ENCODE measurements at places on chromosomes 13 and 19.

DNA sequence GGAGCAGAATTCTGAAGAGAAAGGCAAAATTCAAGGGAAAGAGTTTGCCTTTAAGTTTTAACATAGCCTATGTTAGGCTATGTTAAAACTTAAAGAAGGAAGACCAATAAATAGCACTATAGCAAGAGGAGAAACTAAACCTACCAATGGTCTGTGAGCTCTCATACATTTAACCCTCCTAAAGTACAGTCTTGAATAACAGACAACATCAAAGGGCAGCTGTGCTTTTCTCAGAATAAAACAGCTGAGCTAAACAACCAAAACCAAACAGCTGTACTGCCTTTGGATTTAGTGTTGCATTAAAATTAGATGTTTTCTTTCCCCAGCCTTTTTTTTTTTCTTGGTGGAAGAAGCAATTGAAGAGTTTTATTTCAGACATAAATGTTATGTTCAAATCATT lies 34.0 kb downstream of the KLF5 start:
- DNase-seq = no peak

- no peak for DNase-seq
These were observed 11.1 kb upstream of the SPATA13 start for GRCh38 chr13:24149246-24150032.

- DNase-seq = peak; percentile 62
These were observed 25.0 kb downstream of the ERCC5 start for GRCh38 chr13:102870677-102871415.

DNA sequence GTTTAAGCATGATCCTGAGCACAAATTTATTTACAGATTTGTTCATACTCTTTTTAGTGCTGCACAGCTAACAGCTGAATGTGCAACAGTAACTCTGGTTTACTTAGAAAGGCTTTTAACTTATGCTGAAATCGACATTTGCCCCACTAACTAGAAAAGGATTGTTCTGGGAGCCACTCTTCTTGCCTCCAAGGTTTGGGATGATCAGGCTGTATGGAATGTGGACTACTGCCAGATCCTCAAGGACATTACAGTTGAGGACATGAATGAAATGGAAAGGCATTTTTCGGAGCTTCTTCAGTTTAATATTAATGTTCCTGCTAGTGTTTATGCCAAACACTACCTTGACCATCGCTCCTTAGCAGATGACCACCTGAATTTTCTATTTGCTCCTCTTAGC lies 16.0 kb downstream of the ZNF100 start:
- no peak for DNase-seq

DNA sequence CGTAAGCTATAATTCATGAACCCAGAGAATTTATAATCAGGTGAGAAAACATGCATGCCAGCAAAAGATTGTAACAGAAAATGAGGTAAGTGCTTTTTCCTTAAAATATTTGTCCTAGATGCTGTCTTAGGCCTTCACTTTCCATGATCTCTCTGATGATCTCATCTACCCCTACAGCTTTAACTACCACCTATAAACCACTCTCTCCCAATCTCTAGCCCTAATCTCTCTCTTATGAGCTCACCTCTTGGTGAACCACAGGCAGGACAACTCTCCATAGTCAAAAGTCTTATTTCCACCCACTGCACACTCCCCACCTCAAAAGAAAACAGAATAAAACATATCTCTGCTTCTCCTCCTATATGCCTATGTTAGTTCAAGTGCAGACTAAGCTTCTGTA lies 137.1 kb downstream of the SLC7A1 start:
- DNase-seq = no peak

- DNase-seq = peak; percentile 79
These were observed at the start of gene LRRC8E for GRCh38 chr19:7888145-7888825. Gene LRRC8E, plus strand, starts transcription at chr19:7888510. Its CDS starts 7,094 bp downstream, at chr19:7895604.

- DNase-seq = no peak
These were observed 6.6 kb upstream of the ZNF492 start for GRCh38 chr19:22627526-22627925.

GRCh38 chr13:65653613-65654012 lies 1576.5 kb downstream of the PCDH9 start:
- no peak for DNase-seq

DNA sequence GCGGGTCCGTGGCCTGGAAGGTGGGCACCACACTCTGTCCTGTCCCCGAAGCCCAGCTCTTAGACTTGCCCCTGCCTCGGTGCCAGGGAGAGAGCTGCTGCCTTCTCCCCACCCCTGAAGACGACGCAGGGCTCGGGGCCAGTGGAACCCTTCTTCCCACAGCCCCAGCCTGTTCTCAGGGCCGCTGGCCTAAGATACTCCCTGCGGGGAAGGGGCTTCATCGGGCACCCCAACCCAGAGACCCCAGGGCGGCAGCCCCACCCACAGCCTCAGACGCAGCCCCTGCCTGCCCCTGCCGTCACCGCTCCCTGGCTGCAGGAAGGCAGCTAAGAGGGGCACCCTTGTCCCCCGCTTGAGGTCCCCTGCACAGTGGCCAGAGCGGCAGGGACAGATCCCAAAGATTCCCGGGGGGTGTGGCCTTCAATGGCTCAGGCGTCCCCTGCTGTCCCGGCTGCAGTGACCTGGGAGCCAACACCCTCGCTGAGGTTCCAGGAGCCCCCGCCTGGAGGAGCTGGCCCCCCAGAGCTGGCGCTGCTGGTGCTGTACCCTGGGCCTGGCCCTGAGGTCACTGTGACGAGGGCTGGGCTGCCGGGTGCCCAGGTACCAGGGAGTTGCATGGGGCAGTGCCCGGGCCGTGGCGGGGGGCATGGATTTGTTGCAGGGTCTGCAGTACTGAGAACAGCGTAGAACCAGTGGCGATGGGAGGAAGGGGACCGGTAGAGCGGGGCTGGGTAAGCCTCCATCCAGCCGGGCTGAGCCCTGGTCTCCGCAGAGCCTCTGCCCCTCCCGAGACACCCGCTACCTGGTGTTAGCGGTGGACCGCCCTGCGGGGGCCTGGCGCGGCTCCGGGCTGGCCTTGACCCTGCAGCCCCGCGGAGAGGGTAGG lies 1.0 kb downstream of the AMH start:
- no peak for DNase-seq

DNA sequence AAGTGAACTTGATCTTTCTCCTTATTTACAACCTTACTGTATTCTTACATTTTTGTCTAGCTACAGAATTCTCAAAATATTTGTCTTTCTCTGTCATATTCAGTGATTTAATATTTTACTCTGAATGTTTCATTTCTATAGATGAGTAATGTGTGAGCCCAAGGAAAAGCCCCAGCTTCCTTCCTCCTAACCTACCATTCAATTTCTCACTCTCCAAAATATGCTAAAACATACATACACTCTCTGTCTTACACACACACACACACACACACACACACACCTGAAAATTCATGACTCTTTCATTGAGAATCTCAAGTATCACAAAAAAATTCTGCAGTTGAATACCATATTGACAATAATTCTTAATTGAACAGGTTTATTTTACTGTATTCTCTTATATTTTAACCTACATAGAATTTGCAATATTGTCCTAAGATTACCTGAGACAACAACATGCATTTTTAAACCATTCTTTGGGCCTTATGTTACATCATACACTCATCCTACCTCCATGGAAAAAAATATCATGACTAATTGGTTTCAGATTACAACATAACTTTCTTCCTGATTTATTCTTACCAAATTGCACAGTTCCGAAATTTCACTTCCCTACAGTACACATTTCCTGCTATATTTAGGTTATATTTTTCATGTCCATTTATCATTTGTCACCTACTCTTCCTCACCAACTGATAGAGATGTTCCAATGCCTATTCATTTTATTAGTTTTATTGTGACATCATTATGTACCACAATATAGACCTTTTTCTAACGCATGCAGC lies 1965.6 kb upstream of the PCDH20 start:
- DNase-seq = no peak

DNA sequence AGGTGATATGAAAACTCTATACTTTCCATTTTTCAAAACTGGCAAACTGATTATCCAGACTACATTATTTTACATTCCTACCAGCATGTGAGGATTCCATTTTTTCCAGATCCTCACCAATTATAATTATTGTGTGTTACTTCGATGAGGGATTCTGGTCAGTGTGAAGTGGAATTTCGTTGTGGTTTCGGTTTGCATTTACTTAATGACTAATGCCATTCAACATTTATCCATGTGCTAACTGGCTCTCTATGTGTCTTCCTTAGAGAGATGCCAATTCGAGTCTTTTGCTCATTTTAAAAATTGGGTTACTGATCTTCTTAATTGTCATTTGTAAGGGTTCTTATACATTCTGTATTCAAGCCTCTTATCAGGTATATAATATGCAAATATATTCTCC lies 1551.3 kb upstream of the MIR17HG start:
- DNase-seq = no peak

GRCh38 chr13:20441879-20442278 lies 83.8 kb downstream of the CRYL1 start:
- no peak for DNase-seq

DNA sequence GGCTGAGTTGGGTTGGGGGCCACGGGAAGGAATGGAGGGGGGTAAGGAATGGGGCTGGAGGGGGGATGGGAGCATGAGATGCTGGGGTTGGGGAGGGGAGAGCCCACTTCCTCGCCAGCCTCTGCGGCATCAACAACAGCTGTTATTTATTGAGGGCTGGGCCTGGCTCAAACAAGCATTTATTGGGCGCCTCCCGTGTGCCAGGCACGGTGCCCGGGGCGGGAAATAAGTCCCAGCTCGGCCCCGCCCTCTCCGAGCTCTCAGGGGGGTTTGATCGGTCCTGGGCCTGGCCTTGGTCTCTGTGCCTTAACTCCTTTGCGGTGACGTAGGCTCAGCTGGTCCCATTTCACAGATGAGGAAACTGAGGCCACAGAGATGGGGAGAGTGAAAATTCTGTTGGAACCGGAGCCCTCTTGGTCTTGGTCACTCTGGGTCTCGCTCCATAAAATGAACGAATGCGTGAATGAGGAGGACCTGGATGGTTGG lies 919 bp upstream of the ADAMTS10 start:
- no peak for DNase-seq

All from lower lobe of right lung (tissue), 2 donors.